ENCODE measurements at places on chromosomes 12 and 14. TPM values are rescaled to one million over a fixed set of nuclear protein-coding genes. Genes with fewer than 3 reads are reported as not detected.

The SUOX gene
- 43.8 TPM for total RNA-seq

The MDM1 gene
- 22.1 TPM for total RNA-seq

The KCNK10 gene
- 2.9 TPM for total RNA-seq

The MYF5 gene
- 7.5 TPM for total RNA-seq

The C12orf50 gene
- total RNA-seq = 9.1 TPM

The BHLHE41 gene
- total RNA-seq = 7.9 TPM

The RTL1 gene
- 3.6 TPM for total RNA-seq

The KSR2 gene
- total RNA-seq = 0.72 TPM

The KRT81 gene
- total RNA-seq = 2.9 TPM

The TSPAN19 gene
- total RNA-seq = 3.4 TPM

The AP1G2 gene
- total RNA-seq = 23.1 TPM

The OASL gene
- total RNA-seq = 1.2 TPM

The DAO gene
- total RNA-seq = not detected

The STAC3 gene
- total RNA-seq = not detected

The SRGAP1 gene
- total RNA-seq = 6.7 TPM

The OTUB2 gene
- total RNA-seq = 1.9 TPM

The SLC5A8 gene
- total RNA-seq = 1.7 TPM

The LYZ gene
- 16.4 TPM for total RNA-seq

The NPFF gene
- total RNA-seq = not detected

The LDHB gene
- 140 TPM for total RNA-seq

The INHBC gene
- total RNA-seq = not detected

The OTX2 gene
- 3.4 TPM for total RNA-seq

The ADAMTS20 gene
- 4.6 TPM for total RNA-seq

The SERPINA10 gene
- total RNA-seq = 1.2 TPM

The UBE3B gene
- 25.5 TPM for total RNA-seq

The IL31 gene
- total RNA-seq = not detected

The CAPZA3 gene
- 0.72 TPM for total RNA-seq

The TULP3 gene
- 50.1 TPM for total RNA-seq

The GDF11 gene
- total RNA-seq = 3.1 TPM

Data from umbilical cord (tissue), 2 donors.